ENCODE measurements at places on chromosomes 12 and 14.

DNA sequence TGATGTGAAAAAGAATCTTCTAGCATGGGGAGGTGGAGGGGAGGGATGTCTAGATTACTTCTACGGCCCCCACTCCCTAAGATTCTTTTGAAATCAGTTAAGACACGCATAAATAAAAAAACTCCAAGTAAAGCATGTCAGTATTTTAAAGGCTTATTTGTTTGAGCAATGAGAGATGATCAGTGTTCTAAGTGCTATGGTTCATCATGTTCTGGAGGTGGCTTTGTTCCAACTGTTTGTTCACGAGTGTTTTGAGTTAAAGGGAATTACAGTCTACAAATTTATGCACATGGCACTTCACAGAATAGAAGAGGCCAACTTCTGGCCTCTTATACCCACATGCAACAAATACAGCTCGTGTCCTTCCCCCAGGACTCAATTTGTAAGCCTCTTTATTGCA lies 394.9 kb downstream of the RAD51B start:
- DNase-seq, result no peak

DNA sequence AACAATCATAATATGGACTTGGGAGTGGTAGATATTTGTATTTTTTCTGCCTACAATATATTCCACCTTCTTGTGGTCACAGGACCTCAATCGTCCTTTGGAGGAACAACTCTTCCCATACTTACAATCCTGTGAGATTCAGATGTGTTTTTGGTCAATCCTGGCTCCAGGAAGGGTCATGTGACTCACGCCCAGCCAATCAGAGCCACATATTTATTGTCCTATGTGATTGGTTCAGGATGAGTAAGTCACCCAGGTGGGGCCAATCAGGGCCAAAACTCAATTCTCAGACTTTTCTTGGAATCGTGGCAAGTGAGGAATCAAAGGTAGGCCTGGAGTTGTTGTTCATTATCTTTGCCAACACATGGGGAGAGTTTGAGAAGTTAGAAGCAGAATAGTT lies 264.9 kb downstream of the SUDS3 start:
- no peak for DNase-seq

DNA sequence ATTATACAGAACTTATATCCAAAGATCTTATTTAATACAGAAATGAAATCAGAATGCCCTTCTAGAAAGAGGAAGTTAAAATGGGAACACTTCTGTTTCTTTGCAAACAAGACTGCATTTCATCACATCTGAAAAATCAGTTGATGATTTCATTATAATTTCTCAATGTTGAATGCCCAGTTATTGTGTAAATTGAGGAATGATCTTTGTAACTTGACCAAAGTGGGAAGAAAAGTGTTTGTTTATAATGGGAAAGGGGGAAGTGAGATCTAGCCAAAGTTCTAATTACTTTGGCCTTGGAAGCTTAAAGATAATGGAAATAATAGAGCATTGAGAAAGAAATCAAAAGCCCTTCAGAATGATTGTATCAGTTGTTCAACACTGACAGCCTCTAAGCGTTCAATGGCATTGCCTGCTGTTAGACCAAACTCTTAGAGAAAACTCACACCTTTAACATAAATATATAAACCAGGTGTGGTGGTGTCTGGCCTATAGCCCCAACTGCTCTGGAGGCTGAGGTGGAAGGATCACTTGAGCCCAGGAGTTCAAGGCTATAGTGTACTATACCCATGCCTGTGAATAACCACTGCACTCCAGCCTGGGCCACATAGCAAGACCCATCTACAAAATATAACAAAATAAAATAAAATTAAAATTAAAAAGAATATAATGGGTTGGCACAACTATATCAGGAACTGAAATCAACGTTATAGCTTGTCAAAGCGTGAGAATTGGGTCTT lies 9.9 kb upstream of the LYZ start:
- no peak for DNase-seq

DNA sequence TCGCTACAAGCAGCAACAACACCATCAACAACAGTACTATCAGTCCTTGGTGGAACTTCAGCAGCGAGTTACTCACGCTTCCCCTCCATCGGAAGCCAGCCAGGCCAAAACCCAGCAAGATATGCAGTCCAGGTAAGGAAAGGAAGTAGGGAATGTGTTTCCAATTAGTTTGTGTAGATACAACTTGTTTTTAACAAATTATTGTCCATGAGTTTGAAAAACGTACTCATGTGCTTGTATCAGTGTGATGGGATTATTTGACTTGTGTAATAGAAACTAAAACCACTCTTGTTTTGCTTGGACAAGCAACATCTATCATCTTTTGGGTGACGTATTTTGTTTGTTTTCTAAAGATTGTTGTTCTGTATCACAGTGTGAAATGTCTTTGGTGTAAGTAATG lies 137.9 kb downstream of the NAV3 start:
- DNase-seq, result no peak

- no peak for DNase-seq
These were observed 728 bp upstream of the STON2 start for GRCh38 chr14:81400852-81401251.

GRCh38 chr12:43836475-43836989 lies 651 bp downstream of the TMEM117 start:
- DNase-seq, result no peak

DNA sequence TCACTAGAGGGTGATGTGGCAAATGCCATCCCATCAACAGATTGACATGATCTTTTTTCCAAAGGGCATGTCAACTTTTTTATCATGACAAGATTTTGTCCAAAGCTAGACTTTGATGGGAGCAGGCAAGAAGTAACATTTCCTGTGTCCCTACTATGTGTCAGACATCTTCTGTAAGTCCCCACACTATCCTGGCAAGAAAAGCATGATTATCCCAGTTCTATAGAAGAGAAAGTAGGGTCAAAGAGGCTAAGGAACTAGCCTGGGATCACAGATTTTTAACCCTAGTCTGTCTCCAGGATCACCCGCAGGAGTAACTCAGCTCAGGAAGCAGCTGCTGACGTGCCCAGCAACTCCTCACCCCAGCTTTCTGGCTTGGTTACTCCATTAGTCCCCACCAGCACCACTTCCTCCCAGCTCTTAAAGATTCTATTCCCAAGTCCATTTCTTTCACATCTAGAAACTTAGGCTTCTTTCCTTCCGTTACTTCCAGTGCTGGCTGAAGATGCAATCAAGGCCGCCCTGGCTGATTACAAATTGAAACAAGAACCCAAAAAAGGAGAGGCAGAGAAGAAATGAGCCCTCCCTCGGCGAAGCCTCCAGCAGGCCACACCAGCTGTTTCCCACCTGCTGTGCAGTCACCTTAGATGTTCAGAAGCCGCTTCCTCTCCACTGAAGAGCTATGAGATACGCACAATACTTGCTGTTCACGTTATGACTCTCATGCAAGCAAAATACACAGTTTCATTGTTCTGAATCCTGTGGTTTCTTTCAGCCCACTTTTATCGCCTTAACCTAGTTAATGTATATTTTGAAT lies 6.2 kb downstream of the ISCU start:
- peak; percentile 54 for DNase-seq

- DNase-seq, result no peak
These were observed 8.6 kb downstream of the GLIPR1 start for GRCh38 chr12:75489187-75489586.

- peak; percentile 26 for DNase-seq
These were observed 78.6 kb downstream of the CCDC60 start for GRCh38 chr12:119412811-119413794.

DNA sequence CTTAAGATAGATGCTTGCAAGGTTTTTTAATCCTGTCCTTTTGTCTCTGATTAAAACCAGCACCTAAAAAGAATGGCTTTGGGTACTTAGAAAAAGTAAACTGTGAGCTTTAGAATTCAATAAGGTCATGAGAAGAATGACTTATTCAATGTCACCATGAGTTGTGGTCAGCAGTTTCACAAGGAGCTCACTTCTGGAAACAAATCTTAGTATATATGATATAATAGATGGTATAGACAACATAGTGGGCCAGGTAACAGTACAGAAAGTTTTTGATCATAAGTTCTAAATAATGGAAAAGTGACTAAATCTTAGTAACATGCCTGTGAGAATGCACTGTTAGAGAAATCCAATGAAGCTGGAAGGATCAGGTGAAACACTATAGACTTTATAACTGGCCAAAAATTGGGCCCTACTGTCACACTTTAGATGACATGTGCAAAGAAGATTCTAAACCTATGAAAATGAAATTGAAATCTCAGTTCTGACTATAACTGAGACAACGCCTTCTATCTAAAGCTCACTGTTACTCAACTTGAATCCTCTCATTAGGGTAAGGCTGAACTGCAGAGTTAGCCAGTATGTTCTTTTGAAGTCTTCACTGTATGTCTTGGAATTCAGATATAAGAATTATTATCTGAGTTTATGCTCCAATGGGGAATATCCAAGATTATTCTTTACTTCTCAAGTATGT lies 42.4 kb upstream of the RAD51AP1 start:
- DNase-seq, result no peak

DNA sequence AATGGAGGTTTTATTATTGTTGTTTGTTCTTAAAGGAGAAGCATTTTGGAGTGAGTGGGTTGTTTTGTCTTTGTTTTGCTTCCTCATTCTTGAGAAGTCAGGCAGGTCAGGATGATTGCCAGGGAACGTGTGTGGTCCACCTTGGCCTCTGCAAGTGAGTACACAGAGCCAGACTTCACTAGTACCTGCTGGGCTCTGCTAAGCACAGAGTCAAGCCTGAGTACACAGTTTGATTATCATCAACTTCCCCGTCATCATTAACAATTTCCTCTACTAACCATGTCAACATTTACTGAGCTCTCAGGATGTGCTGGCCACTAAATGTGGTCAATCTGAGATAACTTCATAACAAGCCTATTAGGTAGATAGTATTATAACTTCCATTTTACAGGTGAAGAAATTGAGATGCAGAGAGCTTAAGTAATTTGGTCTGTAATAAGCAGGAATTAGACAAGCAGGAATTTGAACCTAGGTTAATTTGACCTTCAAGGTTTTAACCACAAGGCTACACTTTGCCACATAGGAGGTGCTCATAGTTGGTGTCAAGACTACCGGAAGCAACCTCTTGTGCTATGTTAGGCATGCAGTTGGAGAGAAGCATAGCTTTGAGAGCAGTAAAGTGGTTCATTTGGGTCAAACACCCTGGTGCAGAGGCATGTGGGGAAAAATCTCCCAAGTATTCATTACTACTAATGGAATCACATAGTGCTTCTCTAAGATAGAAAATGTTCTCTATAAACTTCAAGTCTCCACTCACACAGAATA lies 178.3 kb downstream of the NUAK1 start:
- no peak for DNase-seq

DNA sequence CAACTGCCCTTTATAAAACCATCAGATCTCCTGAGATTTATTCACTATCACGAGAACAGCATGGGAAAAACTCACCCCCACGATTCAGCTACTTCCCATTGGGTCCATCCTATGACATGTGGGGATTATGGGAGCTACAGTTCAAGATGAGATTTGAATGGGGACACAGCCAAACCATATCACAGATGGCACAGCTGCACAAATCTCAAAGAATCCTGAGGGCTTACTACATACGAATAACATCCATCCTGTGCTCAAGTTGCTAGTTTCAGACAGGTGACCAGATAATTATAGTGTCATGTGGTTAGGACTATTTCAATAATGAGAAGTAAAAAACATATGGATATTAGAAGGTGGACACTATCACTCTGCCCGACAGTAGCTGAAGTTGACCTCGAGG lies 211.2 kb downstream of the NUAK1 start:
- DNase-seq, result no peak
